ENCODE measurements at places on chromosomes 4 and X.

DNA sequence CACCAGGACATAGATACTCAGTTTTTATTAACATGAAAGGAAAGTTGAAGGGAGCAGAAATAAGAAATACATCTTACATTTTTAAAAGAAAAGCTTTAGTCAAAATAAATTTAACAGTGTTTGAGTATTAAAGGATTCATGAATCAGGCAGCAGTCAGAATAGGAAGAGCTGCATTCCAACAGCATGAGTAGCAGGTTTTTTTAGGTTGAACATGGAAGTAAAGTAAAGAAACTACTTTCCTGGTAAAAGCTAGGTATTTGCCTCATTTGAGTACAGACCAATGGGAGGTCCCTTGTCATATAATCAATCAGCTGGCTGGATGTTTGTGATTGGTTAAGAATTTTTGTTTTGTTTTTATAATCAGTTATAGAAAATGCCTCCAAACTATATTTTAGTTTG is 645.9 kb upstream of the INTU start:
- no peak for DNase-seq

- DNase-seq: no peak
These were observed 140.3 kb downstream of the FRYL start for GRCh38 chr4:48639807-48640206.

- no peak for DNase-seq
These were observed 218.8 kb upstream of the NOCT start for GRCh38 chr4:138796761-138797160.

DNA sequence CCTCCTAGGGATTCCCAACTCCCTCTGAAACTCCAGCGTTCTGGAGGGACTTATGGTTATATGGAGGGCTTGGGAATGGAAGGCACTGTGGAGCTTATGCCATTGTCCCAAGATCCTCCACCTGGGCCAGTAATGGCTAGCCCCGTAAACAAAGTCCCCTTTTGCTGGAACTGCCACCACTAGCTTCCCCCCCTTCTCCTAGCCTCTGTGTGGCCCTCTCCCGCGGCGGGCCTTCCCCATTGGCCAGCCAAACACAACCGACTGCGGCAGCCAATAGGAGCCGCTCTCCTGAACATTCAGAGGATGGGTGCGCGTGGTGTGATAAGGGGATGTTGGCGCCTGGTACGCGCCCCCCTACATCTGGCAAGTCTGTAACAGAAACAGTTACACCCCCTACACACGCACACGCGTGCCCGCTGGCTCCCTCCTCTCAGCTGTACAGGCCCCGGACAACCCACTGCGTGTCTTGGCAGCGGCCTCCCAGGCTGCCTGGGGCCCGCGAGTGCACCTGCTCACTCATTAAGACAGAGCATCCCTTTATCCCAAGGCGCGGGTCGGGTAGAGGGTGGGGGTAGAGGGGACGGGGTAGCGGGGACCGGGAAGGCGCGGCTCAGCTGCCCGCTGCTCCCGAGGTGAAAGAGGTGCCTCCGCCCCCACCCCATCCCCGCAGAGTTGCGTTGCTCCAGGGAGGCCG is 863 bp upstream of the RAB33A start:
- DNase-seq: peak; percentile 32

DNA sequence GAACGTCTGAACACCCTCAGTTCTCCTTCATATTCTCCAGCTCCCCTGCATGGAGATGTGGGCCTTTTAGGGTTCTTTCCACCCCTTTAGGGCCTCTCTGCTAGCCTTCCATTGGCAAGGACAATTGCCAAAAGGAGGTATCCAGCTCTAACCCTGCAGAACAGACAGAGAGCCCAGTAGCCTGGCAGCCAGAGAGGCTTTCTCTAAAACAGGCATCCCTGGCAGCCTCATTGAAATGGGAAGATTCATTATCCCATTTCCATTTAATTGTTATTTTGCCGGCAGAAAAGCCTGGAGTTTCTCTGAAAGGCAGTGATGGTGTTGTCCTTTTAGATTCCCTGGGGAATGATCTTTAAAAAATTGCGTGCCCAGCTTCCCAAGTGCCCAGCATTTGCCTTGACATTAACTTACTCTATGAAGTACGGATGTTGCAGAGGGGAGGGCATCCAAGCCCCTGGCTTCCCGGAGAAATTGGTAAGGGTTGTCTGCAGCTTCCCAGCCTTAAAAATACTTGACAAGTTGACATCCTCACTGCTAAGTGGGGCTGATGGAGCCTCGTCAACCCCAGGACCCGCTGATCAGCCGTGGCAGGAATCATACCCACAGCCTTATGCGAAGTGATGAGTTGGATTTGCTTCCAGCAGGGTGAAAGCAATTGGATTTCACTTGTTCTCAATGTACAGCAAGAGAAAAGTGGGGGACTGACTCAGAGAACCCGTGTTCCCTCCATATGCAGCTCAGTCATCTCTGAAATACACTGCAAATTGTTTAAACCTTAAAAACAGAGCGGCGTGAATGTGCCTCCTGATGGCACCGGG is 244.1 kb downstream of the CRLF2 start:
- DNase-seq: no peak

DNA sequence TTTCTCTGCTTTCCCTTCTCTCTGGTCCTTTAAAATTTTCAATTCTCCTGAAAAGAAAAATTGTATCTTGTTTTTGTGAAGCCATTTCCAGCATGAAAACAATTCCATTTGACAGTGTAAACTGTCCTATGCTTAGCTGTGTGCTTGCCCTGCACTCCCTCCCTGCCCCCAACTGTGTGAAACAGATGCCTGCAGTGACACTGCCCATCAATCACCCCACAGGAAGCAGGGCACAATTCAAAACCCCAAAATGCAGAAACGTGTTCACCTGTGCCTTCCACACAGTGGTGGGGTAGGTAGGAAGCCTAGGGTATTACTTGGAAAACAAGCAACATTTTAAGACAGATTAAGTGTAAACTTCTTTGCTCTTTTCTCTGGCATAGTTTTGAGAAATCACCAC is 6.2 kb upstream of the FHDC1 start:
- no peak for DNase-seq

- no peak for DNase-seq
These were observed 2248.1 kb downstream of the ARAP2 start for GRCh38 chr4:33996075-33996718.
